ENCODE measurements at places on chromosomes 12 and 14. TPM values are rescaled to one million over a fixed set of nuclear protein-coding genes. Genes with fewer than 3 reads are reported as not detected.

- no peaks in the 10 kb centered on the region for H3K27me3 ChIP-seq
- no peaks in the 10 kb centered on the region for H3K36me3 ChIP-seq
- DNase-seq: no peak
- no peak overlapping the region for H3K4me3 ChIP-seq
- H3K27ac ChIP-seq: no peak overlapping the region
Observed at GRCh38 chr12:95896846-95897245, 38.1 kb downstream of the SNRPF start.

DNA sequence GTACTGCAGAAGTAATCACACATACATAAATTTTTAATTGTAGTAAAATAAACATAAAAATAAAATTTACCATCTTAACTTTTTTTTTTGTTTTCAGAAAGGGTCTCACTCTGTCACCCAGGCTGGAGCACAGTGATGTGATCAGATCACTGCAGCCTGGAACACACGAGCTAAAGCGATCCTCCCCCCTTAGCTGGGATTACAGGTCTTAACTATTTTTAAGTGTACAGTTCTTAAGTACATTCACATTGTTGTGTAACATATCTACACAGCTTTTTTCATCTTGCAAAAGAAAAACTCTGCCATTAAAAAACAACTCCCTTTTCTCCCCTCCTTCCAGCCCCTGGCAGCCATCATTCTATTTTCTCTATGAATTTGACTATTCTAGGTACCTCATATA is 92.3 kb downstream of the PPP1R12A start:
- H3K4me1 ChIP-seq: no peaks in the 10 kb centered on the region
- H3K4me3 ChIP-seq: no peak overlapping the region
- no peak overlapping the region for H3K27ac ChIP-seq

DNA sequence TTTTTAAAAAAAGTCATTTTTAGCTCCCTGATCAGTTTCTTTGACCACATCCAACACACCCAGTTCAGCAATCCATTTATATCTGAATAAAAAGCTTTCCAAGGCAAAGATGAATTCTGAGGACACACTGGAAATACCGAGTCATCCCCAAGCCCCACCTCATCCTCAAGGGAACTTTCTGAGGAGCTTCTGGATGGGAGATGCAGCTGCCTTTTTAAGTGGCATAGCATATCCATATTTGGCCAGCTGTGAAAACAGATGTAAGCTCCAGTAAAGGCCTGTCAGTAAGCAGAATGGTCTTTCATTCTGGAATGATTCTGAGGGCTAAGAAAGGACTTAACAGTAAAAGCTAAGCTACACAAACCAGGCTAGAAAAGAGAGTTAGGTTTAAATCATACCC is 18.4 kb downstream of the ZFYVE1 start:
- no peaks in the 10 kb centered on the region for H3K27me3 ChIP-seq
- peaks cover 21% of the 10 kb centered on the region for H3K36me3 ChIP-seq
- H3K4me3 ChIP-seq: no peak overlapping the region
- H3K27ac ChIP-seq: no peak overlapping the region

LRRC10 gene
- total RNA-seq: not detected

GRCh38 chr14:105941226-105942166 is 415.1 kb downstream of the TMEM121 start:
- H3K36me3 ChIP-seq: no peaks in the 10 kb centered on the region
- no peak overlapping the region for H3K27ac ChIP-seq
- H3K4me1 ChIP-seq: peaks cover 7% of the 10 kb centered on the region
- no peak overlapping the region for H3K4me3 ChIP-seq
- H3K27me3 ChIP-seq: no peaks in the 10 kb centered on the region

CELA1 gene
- total RNA-seq: not detected

- no peak overlapping the region for H3K27ac ChIP-seq
- DNase-seq: no peak
- H3K4me3 ChIP-seq: no peak overlapping the region
- H3K27me3 ChIP-seq: no peaks in the 10 kb centered on the region
- peaks cover 6% of the 10 kb centered on the region for H3K4me1 ChIP-seq
Observed at GRCh38 chr12:124758266-124759220, 105.1 kb downstream of the SCARB1 start.

DNA sequence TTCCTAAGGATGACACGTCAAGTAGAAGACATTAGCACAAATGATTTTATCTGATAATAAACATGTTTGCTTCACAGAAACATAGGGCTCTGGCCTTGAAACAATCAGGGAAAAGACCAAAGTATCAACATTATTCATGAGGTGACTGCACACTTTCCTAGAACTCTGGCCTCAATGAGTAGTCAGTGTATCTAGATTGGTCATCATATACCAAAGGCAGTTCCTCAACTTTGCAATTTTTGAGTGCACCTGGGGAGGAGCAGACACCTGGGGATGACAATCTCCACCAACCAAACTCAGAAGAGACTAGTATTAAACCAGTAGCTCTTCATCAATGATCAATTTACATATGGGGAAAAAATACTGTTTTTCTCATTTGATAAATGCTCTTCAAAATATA is 4.5 kb downstream of the EDDM3A start:
- no peak for DNase-seq
- H3K27ac ChIP-seq: no peak overlapping the region
- H3K36me3 ChIP-seq: no peaks in the 10 kb centered on the region
- no peaks in the 10 kb centered on the region for H3K4me1 ChIP-seq

- H3K4me1 ChIP-seq: no peaks in the 10 kb centered on the region
- DNase-seq: no peak
- H3K4me3 ChIP-seq: no peak overlapping the region
- no peaks in the 10 kb centered on the region for H3K27me3 ChIP-seq
- no peak overlapping the region for H3K27ac ChIP-seq
- no peaks in the 10 kb centered on the region for H3K36me3 ChIP-seq
Observed at GRCh38 chr14:51293149-51293911, 53.3 kb downstream of the TMX1 start.

SERPINA5 gene
- not detected for total RNA-seq

KRT85 gene
- total RNA-seq: not detected

- no peaks in the 10 kb centered on the region for H3K4me1 ChIP-seq
- no peak for DNase-seq
- no peak overlapping the region for H3K4me3 ChIP-seq
- H3K27ac ChIP-seq: no peak overlapping the region
- no peaks in the 10 kb centered on the region for H3K27me3 ChIP-seq
- H3K36me3 ChIP-seq: no peaks in the 10 kb centered on the region
Observed at GRCh38 chr12:103852498-103852997, 11.5 kb upstream of the NT5DC3 start.

TC2N gene
- 10.4 TPM for total RNA-seq

DNA sequence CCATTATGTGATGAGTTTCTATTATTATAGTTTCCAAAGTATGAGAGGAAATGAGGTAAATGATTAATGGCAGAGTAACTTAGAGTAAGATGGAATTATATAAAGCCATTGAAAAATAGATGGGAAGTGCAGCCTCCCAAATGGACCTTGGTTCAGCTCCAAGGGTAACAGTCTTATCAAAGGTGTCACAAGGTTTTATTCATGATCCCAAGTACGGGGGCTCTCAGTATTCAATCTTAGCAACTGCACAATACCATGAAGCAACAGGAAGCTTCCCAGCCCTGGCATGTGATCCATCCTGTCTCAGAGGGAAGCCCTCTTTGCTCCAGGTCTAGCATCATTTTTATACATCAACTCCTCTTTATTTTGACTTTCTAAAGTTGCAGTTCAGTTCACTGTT is 948.2 kb downstream of the GALC start:
- H3K27me3 ChIP-seq: no peaks in the 10 kb centered on the region
- H3K4me3 ChIP-seq: no peak overlapping the region
- H3K27ac ChIP-seq: no peak overlapping the region
- H3K36me3 ChIP-seq: no peaks in the 10 kb centered on the region

ZNF705A gene
- total RNA-seq: not detected

All from B cell (primary cell).